Left lobe of liver (tissue), 2 donors: ENCODE measurements at places on chromosomes 5 and 9. TPM values are rescaled to one million over a fixed set of nuclear protein-coding genes. Genes with fewer than 3 reads are reported as not detected.

The LCN9 gene
- not detected for total RNA-seq

The THBS4 gene
- total RNA-seq: 0.23 TPM

The F12 gene
- 292 TPM for total RNA-seq

The TRPM3 gene
- total RNA-seq: 0.38 TPM

The RIGI gene
- total RNA-seq: 2.9 TPM

The CDH12 gene
- total RNA-seq: not detected

The ESM1 gene
- not detected for total RNA-seq

The BTNL3 gene
- total RNA-seq: not detected

The TAF1L gene
- not detected for total RNA-seq

The SLC1A3 gene
- 5.6 TPM for total RNA-seq

The UBE2R2 gene
- total RNA-seq: 22.9 TPM

The EGFLAM gene
- total RNA-seq: 2.0 TPM

The CAMK4 gene
- 2.7 TPM for total RNA-seq

The C9 gene
- total RNA-seq: 1,159 TPM

The CDHR2 gene
- total RNA-seq: 87.3 TPM
